ENCODE measurements at places on chromosomes 12 and 14. TPM values are rescaled to one million over a fixed set of nuclear protein-coding genes. Genes with fewer than 3 reads are reported as not detected.

DNA sequence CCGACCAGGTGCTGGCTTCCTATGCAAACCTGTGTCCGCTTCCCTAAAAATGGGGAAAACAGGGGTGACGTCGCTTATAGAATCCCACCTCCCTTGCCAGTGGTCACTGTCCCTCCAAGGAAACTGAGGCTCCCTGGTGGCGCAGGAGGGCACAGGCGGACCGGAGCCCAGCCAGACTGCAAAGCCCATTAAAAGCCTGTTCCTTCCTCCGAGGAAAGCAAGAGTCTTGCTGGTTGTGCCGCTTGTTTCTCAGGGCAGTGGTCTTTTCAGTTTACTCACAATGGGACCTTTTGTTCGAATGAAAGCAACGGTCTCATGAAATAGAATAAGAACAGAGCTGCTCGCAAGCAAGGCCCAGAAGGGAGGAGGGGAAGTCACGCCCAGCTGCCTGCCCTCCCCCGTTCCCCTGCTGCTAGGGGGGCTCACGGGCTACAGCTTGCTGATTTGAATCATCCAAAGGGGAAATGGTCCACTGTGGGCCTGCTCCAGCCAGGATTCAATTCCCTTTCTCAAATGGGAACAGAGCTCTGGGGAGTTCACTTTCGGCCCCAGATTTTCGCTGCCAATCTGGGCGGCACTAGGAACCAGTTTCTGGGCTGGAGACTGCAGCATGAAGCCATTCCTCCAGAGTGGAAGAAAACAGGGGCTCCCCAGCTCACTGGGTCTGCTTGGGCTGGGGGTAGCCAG lies 4.6 kb upstream of the SELPLG start:
- no peak for DNase-seq

The PZP gene
- not detected for total RNA-seq

DNA sequence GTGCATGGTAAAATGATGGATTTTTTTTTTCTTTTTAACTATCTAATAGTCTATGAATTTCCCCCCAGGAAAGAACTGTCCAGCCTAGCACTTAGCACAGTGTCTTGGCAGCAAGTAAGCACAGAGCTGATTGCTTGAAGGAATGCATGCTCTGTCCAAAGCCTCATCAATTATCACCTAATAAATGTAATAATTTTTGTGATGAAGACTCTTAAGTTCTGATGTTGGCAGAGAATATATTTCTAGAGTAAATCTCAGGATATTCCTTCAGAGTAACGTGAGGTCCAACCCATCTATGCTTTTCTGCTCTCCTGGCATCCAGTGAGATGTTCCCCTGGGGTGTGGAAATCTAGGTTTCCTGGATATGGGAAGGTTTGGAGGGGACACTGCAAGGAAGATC lies 152.4 kb downstream of the TMX1 start:
- DNase-seq, result no peak

DNA sequence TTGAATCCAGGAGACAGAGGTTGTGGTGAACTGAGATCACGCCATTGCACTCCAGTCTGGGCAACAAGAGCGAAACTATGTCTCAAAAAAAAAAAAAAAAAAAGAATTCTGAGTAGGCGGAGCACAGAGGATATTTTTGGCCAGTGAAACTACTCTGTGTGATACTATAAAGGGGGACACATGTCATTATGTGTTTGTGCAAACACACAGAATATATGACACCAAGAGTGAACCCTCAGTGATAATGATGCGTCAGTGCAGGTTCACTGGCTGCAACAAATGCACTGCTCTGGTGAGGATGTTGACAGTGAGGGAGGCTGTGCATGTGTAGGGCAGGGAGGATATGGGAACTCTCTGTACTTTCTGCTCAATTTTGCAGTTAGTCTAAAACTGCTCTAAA lies 24.2 kb downstream of the FBXO21 start:
- DNase-seq, result no peak

- no peak for DNase-seq
Observed at GRCh38 chr14:83992857-83993256, 1537.1 kb upstream of the FLRT2 start.

DNA sequence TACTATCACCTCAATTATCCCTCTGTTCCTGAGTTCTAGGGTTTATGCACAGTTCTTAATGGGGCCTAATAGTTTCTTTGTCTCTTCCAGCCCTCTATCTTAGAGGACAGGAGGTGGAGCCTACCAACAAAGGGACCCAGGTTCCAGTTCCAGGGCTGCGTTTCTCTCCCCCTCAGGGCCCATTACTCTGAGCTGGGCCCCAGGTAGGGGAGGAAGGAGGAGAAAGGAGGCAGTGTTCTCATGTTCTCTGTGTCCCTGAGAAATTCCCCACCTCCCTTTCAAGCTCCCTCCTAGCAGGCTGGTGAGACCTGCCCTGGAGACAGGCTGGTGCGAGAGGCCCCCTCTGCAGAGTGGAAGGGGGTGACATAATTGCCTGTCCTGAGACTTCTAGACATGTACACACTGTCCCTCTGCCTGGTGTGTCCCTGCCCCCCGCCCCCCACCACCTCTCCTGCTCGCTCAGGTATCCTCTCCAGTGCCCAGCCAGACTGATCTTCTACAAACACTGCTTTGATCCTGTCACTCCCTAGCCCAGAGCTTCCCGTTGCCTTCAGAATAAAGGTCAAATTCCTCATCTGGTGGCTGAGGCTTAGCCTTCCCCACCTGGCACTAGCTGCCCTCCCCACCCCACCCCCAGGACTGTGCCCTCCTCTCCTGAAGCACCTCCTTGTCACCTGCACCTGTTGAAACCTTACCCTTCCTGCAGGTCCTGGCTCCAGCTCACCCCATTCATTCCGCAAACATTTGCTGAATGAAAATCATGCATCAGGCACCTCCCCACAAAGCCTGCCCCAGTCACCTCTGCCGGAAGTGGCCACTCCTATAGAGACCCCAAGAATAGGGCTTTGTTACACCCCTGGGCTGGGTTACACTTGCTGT lies 21.1 kb upstream of the KRT8 start:
- no peak for DNase-seq

The MON2 gene
- total RNA-seq, result 80.0 TPM

GRCh38 chr12:57416039-57416996 lies 14.5 kb downstream of the R3HDM2 start:
- no peak for DNase-seq

DNA sequence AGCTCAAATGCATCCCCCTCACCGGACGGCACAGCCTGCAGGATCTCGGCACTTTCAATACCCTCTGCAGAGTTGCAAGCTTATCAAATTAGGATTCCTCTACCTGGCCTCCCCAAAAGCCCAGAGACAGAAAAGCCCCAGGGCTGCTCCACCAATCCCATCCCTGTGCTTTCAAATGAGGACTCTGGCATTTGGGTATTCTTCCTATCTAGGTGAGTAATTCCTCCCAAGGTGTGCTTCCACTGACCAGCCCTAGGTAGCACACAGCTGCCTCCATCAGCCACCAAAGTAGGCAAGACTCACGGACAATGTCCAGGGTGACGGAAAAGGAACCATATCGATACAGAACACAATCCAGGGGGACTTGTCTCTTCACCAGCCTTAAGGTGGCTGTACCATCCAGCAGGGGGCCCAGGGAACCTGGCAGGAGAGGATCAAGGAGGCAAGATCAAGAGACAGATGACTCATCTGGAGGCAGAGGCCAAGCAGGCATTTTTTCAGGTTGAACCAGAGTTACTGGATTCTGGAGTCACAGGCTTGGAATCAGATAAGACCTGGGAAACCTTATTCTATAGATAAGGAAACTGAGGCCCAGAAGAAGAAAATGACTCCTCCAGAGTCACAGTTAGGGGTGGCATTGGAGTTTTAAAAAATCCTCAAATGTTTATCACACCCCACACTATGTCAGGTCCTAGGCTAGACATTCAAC lies 9.9 kb downstream of the PMEL start:
- DNase-seq, result peak; percentile 61
